ENCODE measurements at places on chromosomes 2 and 18. TPM values are rescaled to one million over a fixed set of nuclear protein-coding genes. Genes with fewer than 3 reads are reported as not detected.

GRCh38 chr2:178863856-178864620, 56.8 kb upstream of the TTN start:
- DNase-seq = no peak

- no peak for DNase-seq
Observed at GRCh38 chr2:216652566-216652965, 19.3 kb downstream of the IGFBP2 start.

Gene KLHL41
- polyA plus RNA-seq = 1.7 TPM

Gene CXCR1
- polyA plus RNA-seq = not detected

GRCh38 chr2:241386519-241386918, 30.4 kb downstream of the FARP2 start:
- no peak for DNase-seq

- DNase-seq = no peak
Observed at GRCh38 chr2:230866756-230867523, 2.2 kb downstream of the ITM2C start.

- DNase-seq = no peak
Observed at GRCh38 chr18:37570336-37570930, 4.8 kb upstream of the CELF4 start.

GRCh38 chr2:220334210-220334609, 706.8 kb downstream of the SLC4A3 start:
- DNase-seq = no peak

- DNase-seq = no peak
Observed at GRCh38 chr2:18047896-18048657, 169.6 kb downstream of the KCNS3 start.

DNA sequence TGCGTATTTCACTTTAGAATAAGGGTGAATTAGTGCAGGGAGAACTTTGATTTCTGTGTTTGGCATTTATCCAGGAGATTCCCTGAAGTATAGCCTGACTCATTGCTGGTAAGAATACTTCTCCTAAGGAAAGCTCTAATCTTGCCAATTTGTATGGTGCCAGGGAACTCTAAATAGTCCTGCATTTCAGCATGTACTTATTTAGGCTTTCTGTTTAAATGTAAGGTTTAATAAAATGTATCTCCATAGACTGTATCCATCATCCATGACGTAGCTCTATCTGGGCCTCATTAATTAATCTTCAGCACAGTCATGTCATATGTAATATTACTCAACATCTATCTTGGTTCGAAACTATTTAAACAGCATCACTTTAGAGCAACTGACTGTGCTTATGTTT, 127.7 kb downstream of the DOK6 start:
- DNase-seq = no peak

Gene GEN1
- 15.2 TPM for polyA plus RNA-seq

DNA sequence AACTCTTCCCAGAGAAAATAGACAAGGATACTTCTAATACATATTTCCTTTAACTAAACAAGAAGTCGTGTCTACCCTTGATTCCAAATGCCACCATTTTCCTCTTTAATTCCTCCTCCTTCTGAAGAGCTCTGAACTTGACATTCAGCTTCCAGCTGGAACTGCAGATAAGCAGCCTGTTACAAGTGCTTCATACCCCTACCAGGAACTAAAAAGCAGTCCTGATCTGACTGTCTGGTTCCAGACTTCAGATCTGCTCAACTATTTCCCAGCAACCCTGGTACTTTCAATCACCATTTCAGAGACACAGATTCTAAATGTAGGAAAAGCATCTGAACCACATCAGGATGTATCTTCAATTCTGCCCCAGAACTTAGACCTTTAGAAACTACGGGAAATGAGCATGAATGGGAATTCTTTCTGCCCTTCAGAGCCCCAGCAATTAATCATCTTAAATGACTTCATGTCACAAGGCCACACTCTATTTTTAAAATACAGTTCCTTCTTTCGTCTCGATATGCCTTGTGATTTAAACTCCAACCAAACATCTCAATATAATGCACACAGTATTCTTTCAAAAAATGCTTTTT, 159.5 kb downstream of the L3MBTL4 start:
- no peak for DNase-seq

DNA sequence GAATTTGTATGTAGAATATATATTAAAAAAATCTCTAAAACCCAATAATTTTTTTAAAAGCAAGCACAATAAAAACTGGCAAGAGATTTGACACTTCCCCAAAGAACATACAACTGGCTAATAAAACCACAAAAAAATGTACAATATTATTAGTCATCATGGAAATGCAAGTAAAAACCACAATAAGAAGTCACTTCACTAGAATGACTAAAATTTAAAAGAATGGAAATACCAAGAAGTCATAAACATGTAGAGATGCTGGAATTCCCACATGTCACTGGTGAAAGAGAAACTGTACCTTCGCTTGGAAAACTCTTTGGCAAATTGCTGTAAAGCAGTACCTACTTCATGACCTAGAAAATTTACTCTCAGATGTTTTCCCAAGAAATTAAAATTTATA, 43.4 kb upstream of the KYNU start:
- no peak for DNase-seq

- no peak for DNase-seq
Observed at GRCh38 chr2:114610677-114611076, 168.2 kb downstream of the DPP10 start.

Gene NT5DC4
- polyA plus RNA-seq = 1.2 TPM

DNA sequence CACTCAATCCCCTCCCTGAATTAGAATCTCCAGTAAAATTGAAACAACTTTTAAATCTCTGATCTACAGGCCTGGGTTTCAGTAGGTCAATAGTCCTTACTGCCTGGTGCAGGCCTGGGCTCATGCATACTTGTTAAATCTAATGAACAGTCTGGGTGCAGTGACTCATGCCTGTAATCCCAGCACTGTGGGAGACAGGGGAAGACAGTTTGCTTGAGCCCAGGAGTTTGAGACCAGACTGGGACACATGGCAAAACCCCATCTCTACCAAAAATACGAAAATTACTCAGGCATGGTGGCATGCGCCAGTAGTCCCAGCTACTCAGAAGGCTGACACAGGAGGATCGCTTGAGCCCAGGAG, 94.7 kb upstream of the SP3 start:
- no peak for DNase-seq

GRCh38 chr18:31100436-31101182, 1.6 kb downstream of the DSC2 start:
- DNase-seq = peak; percentile 12

Gene ANKRD62
- polyA plus RNA-seq = 0.15 TPM

DNA sequence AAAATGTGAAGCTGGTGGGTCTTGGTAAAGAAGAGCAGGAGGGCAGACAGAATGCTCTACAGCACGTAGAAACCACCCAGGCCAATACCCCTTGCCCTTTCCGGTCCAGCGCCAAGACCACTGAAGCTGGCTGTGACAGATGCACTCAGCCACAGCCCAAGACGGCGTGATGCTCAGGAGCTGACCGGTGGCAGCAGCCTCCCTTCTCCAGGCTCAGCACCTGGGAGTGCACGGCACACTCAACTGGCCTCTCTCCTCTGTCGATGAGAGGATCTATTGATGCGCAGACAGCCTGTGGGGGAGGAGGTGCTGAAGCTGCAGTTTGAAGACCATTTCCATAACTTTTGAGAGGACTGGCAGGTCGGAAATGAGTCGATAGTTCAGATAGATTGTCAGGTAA, 141.0 kb upstream of the MYT1L start:
- no peak for DNase-seq

Gene RGPD4
- polyA plus RNA-seq = 0.06 TPM
